SK-MEL-5 (cell line): ENCODE measurements at places on chromosomes 3 and 15.

- DNase-seq = no peak
Measured at GRCh38 chr3:123488645-123489347, 39.9 kb upstream of the ADCY5 start.

- DNase-seq = no peak
Measured at GRCh38 chr15:60375306-60375705, 22.5 kb downstream of the ANXA2 start.

DNA sequence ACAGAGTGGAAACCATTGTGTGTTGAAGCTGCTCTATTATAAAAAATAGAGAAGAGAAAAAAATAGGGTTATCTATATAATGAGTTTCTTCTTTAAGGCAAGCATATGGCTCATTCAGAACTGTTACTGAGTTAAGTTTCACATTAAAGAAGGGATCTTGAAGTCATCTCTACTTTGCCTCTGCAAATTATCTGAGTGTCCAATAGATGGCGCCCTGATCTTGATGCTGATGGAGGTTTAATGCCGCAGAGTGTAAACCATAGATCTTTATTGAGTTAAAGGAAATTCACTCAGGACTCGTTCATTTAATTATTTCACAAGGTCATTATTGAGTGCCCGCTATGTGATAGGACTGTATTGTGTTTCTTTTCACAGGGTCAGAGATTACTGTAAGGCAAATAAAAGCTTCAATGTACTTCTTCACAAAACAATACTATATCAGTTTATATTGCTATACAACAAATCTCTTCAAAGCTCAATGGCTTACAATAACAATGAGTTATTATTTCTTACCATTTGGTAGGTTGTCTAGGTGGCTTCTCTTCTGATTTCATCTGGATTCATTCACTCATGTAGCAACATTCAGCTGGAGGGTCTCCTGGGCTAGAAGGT, 171.4 kb downstream of the NSUN3 start:
- peak; percentile 78 for DNase-seq

DNA sequence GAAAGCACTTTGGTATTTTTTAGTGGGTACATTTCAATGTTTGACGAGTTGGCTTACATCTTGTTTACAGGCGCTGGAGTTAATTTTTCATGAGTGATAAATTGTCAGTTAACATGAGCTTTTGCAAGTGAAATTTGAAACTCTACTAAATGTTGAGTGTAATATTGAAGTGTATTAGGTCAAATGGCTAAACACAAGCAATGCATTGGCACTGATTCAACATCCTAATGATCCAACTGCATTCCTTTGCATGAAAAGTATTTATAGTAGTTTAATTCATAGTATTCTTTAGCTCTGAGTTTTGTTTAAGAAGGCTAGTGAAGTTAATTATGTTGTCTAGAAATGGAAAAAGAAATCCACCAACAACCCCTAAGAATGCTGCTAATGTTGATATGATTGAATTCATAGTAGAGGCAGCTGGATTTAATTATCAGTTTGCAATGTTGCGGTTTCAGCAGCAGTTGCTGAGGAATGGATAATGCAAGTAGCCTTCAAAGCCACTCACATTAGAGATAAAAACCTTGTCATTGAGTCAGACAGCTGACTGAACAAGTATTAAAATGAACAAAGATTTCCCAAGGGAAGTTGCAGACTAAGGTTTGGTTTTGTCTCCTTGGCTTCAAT, 245.6 kb upstream of the GOLIM4 start:
- no peak for DNase-seq

GRCh38 chr3:99475229-99475628, 163.2 kb upstream of the COL8A1 start:
- no peak for DNase-seq

- DNase-seq = no peak
Measured at GRCh38 chr3:109545746-109546145, 208.4 kb upstream of the DPPA4 start.

GRCh38 chr15:28942571-28942970, 56.8 kb downstream of the APBA2 start:
- no peak for DNase-seq

DNA sequence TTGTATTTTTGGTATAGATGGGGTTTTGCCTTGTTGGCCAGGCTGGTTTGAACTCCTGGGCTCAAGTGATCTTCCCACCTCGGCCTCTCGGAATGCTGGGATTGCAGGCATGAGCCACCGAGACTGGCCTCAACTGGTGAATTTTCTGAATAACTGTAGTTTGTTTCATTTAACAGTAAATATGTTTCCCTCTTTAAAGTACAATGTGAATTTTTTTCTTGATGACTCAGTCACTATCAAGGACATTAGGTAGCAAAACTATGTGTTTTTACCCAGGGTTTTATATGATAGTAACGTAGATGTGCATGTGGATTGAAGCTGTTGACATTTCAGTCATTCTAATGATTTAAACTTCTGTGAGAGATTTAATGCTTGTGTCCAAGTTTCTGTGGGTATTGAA, 40.2 kb upstream of the MAPKBP1 start:
- no peak for DNase-seq

- DNase-seq = no peak
Measured at GRCh38 chr3:70816346-70816745, 503.9 kb upstream of the MDFIC2 start.

DNA sequence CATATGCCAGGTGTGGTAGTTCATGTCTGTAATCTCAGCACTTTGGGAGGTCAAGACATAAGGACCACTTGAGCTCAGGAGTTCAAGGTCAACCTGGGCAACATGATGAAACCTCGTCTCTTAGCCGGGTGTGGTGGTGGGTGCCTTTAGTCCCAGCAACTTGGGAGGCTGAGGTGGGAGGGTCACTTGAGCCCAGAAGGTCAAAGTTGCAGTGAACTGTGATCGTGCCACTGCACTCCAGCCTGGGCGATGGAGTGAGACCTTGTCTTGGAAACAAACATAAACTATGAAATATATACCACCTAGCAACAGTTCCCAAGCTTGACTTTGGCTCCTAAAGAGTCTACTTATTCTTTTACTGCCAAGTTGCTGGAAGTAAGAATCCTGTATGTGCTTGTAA, 30.9 kb downstream of the UBE3A start:
- no peak for DNase-seq

DNA sequence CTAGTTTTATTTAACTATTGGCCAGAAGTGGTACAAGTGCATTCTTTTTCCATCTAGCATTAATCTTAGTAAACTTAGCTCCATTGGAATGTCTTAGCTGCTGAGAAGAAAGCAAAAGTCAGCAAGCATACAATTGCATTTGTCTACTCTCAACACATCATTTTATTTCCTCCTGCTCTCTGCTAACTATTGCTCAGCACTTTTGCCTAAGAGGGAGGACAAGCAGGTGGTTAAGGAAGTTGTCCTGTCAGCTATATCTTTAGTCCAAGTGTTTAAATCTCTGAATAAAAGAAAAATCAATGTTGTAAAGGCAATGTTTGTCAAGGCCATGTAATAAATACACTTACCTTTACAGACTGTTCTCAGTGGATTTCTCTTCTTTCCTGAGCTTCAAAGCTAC, 51.0 kb downstream of the FHIT start:
- no peak for DNase-seq

GRCh38 chr3:29280404-29281093, at the start of gene RBMS3:
Gene RBMS3 (plus strand): TSS chr3:29281071.
- DNase-seq = peak; percentile 95

DNA sequence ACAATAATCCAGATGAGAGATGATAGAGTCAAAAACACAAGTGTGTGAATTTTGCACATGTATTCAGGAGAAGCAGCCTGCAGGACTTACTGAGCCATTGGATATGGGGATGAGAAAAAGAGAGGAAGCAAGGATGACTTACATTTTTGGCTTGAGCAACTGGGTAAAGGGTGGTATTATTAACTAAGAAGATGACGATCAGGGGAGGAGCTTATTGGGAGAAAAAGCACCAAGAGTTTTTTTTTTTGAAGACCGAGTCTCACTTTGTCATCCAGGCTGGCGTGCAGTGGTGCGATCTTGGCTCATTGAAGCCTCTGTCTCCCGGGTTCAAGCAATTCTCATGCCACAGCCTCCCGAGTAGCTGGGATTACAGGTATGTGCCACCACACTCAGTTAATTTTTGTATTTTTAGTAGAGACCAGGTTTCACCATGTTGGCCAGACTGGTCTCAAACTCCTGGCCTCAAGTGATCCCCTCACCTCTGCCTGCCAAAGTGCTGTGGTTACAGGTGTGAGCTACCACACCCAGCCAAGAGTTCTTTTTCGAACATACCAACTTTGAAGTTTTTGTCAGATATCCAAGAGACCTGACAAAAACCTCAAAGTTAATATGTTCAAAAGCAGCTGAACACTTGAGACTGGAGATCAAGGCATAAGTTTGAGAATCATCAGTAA, 14.8 kb upstream of the SH3BP5 start:
- no peak for DNase-seq

GRCh38 chr15:89999676-90000185, 1.4 kb upstream of the ZNF710 start:
- no peak for DNase-seq

DNA sequence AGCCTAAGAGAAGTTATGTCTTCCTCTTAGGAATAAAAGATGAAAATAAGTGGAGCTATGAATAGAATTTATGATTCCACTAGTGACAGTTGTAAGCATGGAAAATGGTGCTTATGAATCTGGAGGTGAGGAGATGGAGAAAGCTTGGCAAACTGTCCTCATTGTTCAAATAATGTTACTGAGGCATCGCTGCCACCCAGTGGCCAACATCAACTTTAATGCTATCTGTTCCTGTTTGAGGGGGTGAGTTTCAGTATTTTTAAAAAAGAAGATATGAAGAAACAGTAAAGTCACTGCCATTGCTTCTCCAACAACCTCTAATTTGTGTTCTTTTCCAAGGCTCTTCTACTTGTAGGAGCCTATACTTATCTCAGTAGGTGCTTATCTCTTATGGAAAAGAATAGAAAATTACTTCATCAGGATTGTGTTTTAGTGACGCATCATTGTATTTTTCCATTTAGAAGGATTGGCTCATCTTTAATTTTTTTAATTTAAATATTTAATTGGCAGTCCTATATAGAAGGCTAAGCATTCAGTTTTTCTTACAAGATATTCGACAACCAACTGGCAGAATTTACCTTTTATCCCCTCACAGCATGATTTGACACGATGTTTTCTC, 260.4 kb upstream of the P2RY1 start:
- DNase-seq = peak; percentile 77

DNA sequence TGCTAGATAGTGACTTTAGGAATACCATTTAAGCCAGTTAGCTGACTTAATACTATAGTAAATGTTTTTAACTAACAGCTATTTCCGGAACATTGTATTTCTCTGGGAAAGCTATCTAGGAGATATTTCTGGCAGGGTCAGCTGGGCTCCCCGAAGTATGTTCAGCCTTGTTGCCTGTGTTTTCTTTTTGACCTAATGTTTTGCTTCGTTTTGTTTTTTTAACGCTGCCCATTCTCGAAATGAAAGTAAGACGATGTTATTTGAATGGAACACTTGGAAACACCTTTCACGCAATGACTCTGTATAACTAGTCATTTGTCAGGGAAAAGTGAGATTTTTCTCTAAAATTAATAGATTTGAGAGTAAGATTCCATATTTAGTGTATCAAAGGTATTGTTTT, 702.9 kb upstream of the NAALADL2 start:
- DNase-seq = no peak

DNA sequence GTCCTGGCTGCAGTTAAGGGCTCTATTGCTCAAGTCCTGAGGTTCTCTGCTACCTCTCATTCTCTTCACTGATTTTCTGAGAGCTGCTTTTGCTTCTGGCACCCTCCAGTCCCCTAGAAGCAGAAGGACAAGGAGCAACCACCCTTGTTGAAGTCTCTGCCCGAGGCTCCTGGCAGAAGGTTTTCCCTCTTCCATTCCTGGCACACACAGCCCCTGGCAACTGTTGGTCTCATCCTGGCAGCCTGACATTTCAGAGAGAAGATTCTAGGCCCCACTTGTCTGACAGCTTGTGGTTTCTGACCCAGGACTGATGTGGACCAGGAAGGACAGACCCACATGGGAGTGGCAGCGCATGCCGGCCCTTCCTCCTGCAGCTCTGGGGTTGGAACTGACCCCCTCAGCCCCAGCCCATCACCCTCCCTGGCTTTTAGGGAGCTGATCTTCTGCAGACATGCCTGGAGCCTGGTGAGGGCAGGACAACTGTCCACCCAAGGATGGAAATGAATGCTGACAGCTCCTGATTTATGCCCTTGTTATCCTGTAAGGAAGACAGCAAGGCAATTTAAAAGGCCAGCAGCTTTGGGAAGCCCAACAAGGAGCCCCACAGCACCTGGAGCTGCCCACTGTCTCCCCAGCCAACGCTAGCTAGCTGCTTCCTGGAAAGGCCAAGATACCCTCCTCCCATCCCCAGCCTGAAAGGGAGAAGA, 13.0 kb upstream of the NTRK3 start:
- no peak for DNase-seq

- no peak for DNase-seq
Measured at GRCh38 chr3:188689101-188689574, 482.6 kb upstream of the TPRG1 start.

DNA sequence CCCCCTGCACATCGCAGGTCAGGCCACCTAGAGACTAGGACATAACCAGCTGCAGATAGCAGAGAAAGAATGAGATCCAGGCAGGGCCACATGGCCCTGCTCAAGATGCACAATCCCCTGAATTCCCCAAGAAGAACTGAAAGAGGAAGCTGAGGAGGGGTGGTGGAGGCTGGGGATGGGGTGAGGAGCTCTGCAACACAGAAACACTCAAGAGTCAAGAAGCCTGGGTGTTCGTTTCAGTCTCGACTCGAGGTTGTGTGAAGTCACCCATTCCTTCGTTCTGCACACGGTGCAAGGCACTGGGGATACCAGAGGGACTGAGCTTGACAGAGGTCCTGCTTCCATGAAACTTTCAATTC, 62.0 kb downstream of the TLE3 start:
- no peak for DNase-seq

- no peak for DNase-seq
Measured at GRCh38 chr3:12345141-12345561, 56.3 kb downstream of the PPARG start.

GRCh38 chr3:119974656-119975055, 119.6 kb downstream of the GSK3B start:
- no peak for DNase-seq

DNA sequence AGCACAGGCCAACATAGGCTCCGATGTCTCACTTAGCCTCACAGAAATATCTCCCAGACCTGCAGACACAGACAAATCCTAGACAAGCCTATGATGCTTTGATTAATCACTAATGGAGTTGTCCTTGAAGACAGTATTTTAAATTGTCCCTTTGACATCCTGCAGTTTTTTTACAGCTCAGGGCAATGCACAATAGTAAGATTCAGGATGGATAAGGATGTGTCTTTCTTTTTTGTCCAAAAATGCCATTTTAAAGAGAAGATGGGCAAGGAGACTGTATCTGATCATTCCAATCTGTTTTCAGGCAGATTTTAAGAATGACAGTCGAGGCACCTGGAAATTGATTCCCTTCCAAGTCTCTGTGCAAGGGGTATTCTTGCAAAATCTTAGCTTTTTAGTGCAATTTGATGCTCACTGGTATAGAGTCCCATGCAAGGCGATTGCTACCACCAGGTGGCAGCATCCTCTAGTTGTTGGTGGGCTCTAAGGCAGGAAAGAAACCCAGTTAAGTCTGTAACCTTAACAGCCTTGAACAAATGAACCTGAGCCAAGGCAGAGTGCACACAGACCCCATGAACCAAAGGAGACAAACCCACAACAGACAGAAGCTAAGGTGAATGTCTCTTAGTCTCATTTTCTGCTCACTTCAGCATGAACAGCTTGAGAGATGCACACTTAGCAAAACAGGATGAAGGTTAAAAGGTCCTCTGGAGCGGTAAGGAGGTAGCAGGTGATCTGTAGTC, 51.2 kb upstream of the MINAR1 start:
- peak; percentile 85 for DNase-seq
